ENCODE measurements at places on chromosomes 7 and 10. TPM values are rescaled to one million over a fixed set of nuclear protein-coding genes. Genes with fewer than 3 reads are reported as not detected.

DNA sequence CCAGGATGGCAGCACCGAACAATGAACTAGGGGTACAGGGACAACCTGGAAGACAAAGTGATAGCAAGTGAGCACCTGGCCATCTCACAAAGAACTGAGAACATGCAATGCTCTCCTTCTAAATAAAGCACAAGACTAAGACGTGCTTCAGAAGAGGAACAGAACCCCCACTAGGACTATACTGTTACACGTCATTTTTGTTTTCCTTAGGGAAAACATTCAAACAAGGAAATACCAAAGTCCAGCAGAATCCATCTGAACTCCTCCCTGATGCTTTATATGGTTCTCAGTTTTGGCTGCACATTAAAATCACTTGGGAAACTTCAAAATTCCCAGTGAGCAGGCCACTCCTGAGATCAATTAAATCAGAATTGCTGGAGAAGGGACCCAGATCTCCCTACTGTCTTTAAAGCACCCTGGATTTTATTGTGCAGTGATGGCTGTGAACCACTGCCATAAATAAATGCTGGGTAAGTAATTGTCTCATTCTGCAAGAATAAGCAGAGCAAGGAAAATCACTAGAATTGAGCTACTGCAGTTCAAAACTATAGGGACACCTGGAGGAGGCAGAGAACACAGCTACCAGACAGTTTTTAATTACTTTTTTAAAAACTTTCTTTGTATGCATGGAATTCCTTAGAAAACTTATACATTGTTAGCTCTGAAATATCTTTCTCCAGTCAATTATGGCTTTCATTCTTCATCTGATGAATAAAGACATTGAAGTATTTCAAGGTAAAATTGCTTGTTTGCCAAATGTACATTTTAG lies 866.5 kb upstream of the GHITM start:
- no peak for DNase-seq
- H3K27me3 ChIP-seq = no peaks in the 10 kb centered on the region
- H3K4me1 ChIP-seq = no peaks in the 10 kb centered on the region
- H3K4me3 ChIP-seq = no peak overlapping the region
- H3K36me3 ChIP-seq = no peaks in the 10 kb centered on the region

- peak; percentile 71 for DNase-seq
- H3K4me3 ChIP-seq = no peak overlapping the region
- H3K27me3 ChIP-seq = no peaks in the 10 kb centered on the region
- H3K27ac ChIP-seq = peak overlapping the region; percentile 39
- no peaks in the 10 kb centered on the region for H3K36me3 ChIP-seq
Measured at GRCh38 chr10:34746094-34746493, 69.0 kb downstream of the PARD3 start.

- no peaks in the 10 kb centered on the region for H3K27me3 ChIP-seq
- no peak for DNase-seq
- no peak overlapping the region for H3K27ac ChIP-seq
- H3K4me1 ChIP-seq = no peaks in the 10 kb centered on the region
Measured at GRCh38 chr10:86312701-86313270, 53.8 kb downstream of the GRID1 start.

DNA sequence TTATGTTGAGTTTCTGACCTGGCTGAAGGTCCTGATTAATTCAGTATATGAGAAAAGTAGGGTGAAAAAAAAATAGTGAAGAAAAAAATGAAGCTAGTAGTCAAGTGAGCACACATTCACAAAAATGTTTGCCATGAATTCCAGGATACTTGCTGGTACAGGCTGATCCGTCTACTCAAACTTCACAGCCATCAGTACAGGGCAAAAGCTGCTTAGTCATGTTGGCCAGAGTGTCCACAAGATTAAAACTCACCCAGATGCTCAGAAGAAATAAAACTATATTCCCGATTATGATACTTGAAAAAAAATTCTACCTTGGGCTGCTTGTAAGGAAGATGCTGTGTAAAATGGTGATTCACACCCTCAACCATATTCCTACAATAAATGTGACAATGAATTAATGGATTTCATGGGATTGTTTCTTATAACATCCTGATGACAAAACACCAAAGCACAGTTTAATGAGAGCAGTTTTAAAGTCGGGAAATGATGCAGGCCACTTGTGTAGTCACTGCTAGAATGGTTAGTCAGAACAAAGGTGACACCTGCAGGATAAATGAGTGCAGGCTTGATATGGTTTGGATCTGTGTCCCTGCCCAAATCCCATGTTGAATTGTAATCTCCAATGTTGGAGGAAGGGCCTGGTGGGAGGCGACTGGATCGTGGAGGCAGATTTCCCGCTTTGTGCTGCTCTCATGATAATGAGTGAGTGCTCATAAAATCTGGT lies 49.2 kb upstream of the ANKRD1 start:
- H3K27ac ChIP-seq = no peak overlapping the region
- no peaks in the 10 kb centered on the region for H3K27me3 ChIP-seq
- peak; percentile 19 for DNase-seq

DNA sequence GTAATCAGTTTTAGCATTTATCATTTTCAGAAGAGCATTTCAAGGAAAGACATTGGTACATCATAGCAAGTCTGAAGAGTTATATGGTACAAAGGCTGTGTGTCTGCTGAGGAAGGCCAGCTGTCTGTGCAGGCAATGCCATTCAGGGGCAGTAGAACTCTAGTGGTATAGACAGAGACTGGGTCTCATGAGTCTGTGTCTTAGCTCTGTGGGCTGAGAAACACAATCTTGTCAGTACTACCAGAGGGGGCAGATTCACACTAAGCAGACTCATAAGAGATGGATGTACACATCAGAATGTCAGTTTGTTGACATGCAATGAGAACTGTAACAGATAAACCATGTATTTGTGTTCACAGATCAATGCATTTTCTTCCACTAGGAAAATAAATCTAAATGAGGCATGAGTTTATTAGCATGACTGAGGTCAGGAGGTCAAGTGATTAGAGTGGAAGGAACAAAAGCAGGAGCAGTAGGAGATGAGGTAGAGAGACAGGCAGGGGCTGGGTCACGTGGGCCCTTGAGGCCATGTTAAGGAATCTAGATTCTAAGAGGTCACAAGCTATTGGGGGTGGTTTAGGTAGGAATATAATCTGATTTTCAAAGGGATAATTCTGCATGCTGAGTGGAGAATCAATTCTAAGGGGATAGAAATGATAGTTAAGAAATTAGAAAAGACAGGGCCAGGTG lies 7.5 kb upstream of the GGCT start:
- no peak overlapping the region for H3K4me3 ChIP-seq
- no peaks in the 10 kb centered on the region for H3K36me3 ChIP-seq
- H3K4me1 ChIP-seq = no peaks in the 10 kb centered on the region
- DNase-seq = no peak

GNAT3 gene
- not detected for total RNA-seq

CLIP2 gene
- 17.4 TPM for total RNA-seq

SRI gene
- 0.33 TPM for total RNA-seq

IGF2BP3 gene
- total RNA-seq = 37.7 TPM

AMPH gene
- not detected for total RNA-seq
